ENCODE measurements at places on chromosomes 16 and 17. TPM values are rescaled to one million over a fixed set of nuclear protein-coding genes. Genes with fewer than 3 reads are reported as not detected.

KRTAP4-9 gene
- total RNA-seq, result not detected

KRTAP2-2 gene
- not detected for total RNA-seq

TNFRSF12A gene
- total RNA-seq, result 36.5 TPM

CDRT15L2 gene
- not detected for total RNA-seq

CTRL gene
- 1.1 TPM for total RNA-seq

GRAPL gene
- not detected for total RNA-seq

C17orf50 gene
- not detected for total RNA-seq

CCL1 gene
- total RNA-seq, result not detected

KAT8 gene
- total RNA-seq, result 79.0 TPM

RASL10B gene
- total RNA-seq, result 11.0 TPM

CSH1 gene
- total RNA-seq, result not detected

TBC1D28 gene
- total RNA-seq, result not detected
